Type B pancreatic cell (in vitro differentiated cells): ENCODE measurements at places on chromosomes 2 and 18.

- DNase-seq, result no peak
These were observed 40.3 kb downstream of the OSBPL6 start for GRCh38 chr2:178234648-178235047.

DNA sequence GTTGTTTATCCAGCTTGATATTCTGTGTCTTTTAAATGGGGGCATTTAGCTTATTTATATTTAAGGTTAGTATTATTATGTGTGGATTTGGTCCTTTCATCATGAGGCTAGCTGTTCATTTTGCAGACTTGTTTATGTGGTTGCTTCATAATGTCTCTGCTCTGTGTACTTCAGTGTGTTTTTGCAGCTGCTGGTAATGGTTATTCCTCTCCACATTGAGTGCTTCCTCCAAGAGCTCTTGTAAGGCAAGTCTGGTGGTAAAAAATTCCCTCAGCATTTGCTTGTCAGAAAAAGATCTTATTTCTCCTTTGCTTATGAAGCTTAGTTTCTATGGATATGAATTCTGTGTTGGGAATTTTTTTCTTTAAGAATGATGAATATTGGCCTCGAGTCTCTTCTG is 47.8 kb upstream of the NT5C1B start:
- no peak for DNase-seq

DNA sequence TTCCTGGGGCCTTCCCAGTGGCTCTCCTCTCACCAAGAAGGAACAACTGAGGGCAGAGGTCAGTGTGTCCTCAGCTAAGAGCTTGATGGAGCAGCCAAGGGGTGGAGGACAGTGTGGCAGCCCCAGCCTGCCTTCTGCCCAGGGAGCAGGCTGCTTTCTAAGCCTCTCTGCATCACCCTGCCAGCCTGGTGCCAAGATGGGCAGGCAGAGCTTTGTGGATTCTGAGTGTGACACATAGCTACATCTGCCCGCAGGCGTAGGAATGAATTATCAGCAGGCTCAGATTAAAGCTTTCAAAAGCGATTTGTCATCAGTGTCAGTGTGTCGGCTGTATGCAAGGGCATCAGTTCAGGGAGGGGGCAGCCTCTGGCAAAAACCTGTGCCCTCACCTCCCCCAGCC is 8.7 kb downstream of the MAL start:
- no peak for DNase-seq

- no peak for DNase-seq
These were observed 5.7 kb downstream of the ANTXR1 start for GRCh38 chr2:69018678-69019095.

DNA sequence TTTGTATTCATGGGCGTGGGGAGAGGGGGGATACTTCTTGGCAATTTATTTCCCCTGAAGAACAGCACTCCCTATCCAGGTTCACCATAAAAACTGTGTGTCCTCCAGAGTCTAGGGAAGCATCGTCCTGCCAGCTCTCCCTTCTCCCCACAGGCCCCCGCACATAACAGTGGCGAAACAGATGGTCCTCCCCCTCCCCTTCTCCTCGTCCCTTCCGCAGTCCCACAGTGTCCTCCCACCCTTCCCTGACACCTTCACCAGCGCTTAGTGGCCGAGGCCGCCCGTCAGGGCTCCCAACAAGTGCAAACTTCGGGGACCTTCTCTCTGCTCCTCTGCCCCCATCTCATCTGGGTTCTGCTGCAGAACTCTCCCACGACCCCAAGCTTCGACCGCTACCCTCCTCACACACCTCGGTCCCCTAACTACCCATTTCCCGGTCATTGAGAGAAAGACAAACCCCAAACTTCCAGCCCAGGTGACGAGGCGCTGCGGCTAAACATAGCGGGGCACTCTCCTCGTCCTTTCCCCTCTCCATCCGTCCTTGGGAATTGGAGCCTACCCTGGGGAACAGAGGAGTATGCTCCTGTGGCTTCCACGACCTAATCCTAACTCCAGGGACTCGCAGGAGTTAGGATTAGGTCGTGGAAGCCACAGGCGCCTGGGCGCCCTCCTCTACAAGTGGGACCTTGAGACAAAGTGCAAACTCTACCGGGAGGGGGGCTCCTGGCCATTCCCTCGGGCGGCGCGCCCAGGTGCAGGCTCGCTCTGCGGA is 971 bp downstream of the ZNF385B start:
- no peak for DNase-seq

GRCh38 chr2:104033399-104033798 is 820.5 kb upstream of the POU3F3 start:
- DNase-seq, result no peak

- DNase-seq, result no peak
These were observed 700.7 kb downstream of the SATB2 start for GRCh38 chr2:198757069-198757468.

- no peak for DNase-seq
These were observed 84.3 kb upstream of the ZNF516 start for GRCh38 chr18:76579301-76579695.

DNA sequence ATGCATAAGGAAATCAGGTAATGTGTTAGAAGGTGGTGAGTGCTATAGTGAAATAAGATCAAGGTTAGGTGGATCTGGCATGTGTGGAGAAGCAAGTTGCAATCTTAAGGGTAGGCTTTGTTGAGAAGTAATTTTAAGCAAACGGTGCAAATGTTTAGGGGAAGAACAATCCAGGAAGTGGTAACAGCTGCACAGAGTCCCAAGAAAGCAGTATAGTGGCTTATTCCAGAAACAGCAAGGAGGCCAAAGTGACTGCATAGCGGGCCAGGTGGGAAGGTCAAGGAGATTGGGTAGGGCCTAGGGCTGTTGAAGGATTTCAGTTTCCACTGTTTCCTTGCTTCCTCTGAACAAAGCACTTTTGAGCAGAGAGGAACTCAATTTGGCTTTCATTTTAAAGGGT is 30.0 kb upstream of the RAB1A start:
- no peak for DNase-seq

- no peak for DNase-seq
These were observed 143.1 kb downstream of the KCTD1 start for GRCh38 chr18:26405190-26405801.

DNA sequence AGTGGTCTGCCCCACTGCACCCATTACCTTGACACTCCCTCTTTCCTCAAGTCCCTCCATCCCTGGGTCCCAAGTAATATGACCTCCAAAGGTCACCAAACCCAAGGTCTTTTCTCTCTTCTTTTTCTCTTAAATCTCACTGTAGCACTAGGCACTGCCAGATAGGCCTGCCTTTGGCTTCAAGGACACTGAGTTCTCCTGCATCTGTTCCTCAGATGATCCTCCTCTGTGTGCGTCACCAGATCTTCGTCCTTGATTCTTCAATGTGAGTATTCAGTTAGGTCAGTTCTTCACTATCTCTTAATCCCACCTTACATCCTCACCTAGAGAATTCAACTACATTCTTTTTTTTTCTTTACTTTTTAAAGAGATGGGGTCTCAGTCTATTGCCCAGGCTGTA is 249.2 kb downstream of the NBAS start:
- DNase-seq, result no peak
